Inflammatory macrophage treated with lipopolysaccharide for 1 hour (primary cell): ENCODE measurements at places on chromosomes 7 and 10.
A peak's percentile ranks its signal among the peaks of the same experiment; 100 is the strongest.

DNA sequence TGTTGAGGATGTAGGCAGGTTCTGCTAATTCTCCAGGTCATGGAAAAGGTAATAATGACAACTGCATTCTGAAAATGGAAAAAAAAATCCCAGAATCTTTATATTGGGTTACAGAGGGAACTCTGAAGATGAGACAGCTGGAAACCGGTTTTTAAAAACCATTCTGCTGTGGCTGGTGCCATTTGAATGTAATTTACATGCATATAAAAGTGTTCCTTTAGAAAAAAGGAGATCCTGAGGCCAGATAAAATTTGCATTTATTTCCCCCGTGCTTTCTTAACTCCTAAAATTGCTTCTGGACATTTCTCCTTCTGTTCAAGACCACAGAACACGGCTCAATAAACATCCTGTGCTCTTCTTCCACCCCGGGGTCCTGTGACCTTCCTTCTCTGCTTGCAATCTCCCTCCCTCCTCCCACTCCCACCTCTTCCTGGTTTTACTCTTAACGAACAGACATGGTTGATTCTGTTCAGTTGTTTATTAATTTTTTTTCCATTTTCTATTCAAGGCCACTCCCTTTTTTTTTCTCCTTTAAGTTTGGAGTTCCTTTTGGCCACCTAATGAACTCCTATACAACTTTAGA is 41.6 kb downstream of the SH2D4B start:
- DNase-seq = peak; percentile 46

DNA sequence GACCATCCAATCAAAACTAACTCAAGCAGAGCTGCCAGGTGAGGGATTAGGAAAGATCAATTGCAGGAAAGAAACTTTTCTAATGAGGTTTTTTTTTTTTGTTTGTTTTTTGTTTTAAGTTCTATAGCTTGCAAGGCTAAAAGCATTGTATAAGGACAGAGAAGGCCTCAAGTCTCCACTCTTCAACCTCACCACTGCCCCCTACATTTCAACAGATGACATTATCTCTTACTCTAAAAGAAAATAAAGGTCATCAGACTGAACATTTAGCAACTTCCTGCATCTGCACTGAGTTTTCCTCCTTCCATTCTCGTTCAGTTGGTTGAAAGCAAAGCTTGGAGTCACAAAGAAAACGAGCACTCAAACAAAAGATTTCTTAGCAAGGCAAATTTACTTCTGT is 45.2 kb upstream of the EXOC4 start:
- DNase-seq = no peak

DNA sequence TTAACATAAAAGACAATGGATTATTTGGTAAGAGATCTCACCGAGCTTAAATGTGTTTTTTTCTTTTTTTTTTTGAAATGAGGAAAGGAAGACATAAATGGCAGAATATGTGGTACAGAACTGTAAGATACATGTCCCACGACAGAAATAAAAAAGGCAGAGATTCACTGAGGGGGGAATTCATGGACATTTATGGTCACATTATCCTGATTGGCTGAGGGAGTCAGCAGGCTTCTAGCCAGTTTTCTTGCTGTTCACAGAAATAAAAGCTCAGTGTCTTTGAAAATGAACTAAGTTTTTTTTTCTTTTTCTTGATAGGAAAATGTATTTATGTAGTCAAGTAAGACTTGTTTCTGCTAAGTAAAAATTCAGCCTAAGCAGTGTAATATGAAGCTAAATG is 8.2 kb upstream of the FAS start:
- no peak for DNase-seq

GRCh38 chr10:90418869-90419652 is 438.8 kb downstream of the HTR7 start:
- no peak for DNase-seq

GRCh38 chr10:3194871-3195270 is 22.3 kb upstream of the PITRM1 start:
- no peak for DNase-seq

DNA sequence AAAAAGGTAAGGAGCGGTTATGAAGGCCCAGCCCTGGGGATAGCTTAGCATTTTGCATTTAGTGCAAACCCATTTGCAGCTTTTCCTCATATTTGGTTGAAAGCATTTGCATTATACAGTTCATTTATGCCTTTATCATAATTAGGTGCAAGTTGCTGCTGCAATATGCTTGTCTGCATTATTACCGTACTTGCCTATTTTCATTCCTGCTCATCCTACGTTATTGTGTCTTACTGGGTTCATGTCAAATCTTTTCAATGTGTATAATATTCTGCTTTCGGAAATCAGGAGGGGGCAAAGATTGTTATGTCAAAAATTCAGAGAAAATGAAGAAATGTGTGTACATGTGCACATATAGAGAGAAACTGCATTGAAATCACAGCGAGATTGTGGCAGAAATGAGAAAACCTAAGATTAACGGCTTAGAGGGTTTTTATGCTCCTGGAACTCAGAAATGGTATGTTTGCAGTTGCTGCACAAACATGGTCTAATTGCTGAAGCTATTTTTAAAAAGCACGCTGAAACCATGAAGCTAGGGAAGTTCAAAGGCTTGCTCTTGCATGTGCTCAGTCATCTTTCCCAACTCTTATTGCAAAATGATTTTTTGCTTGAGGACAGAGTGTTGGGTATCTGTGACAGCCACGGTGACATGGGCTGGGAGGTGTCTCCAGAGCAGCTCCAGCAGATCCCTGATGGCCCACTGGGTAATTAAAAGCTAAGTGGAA is 613.2 kb downstream of the SDK1 start:
- DNase-seq = peak; percentile 62

DNA sequence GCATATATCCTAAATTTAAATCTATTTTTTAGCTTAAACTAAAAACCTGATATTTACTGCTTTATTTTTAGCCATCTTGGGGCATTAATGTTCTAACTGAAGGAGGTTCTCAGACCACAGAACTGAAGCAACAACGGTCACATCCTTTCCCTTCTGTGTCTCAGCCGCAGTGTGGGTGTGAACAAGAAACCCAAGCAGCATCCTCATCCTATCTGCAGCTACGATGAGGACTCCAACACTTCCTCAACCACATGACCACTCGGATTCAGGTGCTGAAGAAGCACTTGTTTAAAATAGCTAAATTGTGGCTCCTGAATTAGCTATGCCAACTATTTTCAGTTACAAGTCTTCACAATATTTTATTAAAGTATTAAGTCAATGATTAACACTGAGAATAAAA is 5.3 kb downstream of the ESYT2 start:
- DNase-seq = peak; percentile 79

- no peak for DNase-seq
Measured at GRCh38 chr7:108375668-108376067, 80.6 kb downstream of the NRCAM start.

DNA sequence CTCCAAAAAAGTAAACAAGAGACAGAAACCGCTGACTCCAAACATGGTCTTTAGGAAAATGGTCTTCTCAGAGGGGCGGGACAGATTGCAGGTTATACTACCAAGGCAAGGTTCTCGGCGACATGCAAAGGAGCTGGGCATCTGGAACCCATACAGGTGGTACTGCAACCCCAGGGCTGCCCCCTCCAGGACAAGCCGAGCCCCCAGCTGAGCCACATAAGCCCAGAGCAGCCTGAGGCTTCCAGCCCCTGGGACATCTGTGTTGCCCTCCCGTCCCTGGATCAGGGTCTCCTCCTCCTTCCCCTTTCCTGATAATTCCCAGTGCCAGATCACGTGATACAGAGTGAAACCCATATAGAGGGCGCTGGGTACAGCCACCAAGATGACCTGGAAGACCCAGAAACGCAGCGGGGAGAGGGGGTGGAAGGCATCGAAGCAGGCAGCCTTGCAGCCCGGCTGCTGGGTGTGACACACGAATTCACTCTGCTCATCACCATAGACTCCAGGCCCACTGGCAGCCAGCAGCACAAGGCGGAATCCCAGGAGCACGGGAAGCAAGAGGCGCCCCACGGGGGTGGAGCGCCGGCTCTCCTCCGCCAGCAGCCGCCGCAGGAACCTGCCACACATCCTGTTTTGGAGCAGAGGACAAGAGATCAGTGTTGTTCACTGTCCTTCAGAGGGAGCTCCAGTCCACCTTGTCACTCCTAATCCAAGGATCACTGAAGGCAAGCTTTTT is at the start of gene GJC3:
TSS of gene GJC3 (minus strand) at position 627 of the 736 bp plus-strand sequence. CDS start at position 627, 0 bp downstream.
- DNase-seq = peak; percentile 49

- DNase-seq = no peak
Measured at GRCh38 chr7:121620206-121620605, 224.1 kb upstream of the FAM3C start.

GRCh38 chr10:75425291-75426079 is 5.9 kb upstream of the LRMDA start:
- no peak for DNase-seq

- DNase-seq = no peak
Measured at GRCh38 chr7:44131173-44132029, 8.1 kb upstream of the POLD2 start.

GRCh38 chr10:127194111-127194510 is 2.3 kb downstream of the INSYN2A start:
- no peak for DNase-seq

- DNase-seq = no peak
Measured at GRCh38 chr7:10780400-10780747, 193.3 kb upstream of the PHF14 start.

DNA sequence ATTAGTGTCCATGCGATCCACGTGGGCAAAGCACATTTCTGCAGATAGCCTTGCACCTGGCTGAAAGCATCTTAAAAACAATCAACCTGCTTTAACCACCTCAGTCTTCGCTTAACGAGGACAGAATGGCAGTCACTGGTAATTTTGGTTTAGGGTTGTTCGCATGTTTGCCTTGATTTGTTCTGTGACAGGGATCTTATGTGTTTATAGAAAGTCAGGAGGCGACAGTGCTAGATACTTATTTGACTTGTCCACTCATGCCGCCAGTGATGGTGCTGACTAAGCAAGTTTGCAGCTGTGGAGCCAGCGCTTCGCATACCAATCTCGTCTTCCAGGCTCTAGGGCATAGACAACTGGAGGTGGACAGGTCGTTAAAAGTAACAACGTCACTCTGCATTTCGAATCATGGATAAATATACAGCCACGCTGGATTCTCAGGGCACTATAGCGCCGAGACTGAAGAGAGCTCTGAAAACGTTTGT is 1.2 kb upstream of the TMEM243 start:
- DNase-seq = no peak

GRCh38 chr10:6164271-6165095 is 38.2 kb upstream of the PFKFB3 start:
- no peak for DNase-seq

- peak; percentile 15 for DNase-seq
Measured at GRCh38 chr7:36613031-36613614, 111.2 kb downstream of the AOAH start.

DNA sequence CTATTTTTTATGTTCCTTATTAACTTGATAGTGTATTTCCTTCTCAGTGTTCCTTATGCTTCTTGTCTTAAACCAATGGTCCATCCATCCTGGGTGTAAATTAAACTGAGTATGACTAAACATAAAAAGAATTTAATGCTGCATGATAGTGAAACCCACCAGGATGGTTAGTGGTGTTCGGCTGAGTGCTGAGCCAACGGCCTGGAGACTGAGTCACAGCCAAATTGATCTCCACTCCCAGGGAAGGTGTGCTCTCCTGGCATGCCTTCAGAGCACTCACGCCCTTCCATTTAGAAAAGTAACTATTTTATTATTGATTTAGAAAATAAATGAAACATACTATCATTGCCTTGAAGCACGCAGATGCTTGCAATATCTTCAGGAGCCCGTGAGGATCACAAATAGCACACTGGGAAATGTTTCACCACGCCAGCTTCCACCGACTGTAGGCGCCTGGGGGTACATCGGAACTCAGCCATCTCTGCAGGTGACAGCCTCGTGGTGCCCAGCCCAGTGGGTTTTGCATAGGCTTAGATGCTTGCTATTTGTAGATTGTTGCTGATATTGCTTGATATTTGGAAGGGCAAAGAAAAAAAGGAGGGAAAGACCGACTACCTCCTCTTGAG is 40.0 kb upstream of the LOXL4 start:
- no peak for DNase-seq

DNA sequence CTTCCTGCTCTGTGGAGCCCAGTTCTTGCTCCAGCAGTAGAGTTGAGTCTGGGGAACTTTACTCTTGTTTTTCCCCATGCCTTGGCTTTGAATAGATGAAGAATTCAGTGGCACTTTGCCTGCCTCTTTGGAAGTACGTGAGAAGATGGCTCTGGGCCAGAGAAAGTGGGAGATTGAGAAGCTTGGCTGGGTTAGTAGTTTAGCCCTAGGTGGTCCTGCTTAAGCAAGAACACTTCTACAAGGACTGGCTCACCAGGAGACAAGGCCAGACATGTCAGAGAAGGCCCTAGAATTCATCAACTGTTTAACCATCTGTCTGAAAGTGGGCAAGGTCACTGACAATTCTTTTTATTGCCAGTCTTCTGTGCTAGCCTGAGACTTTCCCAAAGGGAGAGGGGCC is 410.3 kb downstream of the TYW1 start:
- DNase-seq = no peak

- DNase-seq = no peak
Measured at GRCh38 chr10:32004161-32004591, 52.0 kb downstream of the KIF5B start.

GRCh38 chr7:83851551-83851950 is 202.6 kb upstream of the SEMA3E start:
- no peak for DNase-seq

- no peak for DNase-seq
Measured at GRCh38 chr10:16986406-16987205, 143.0 kb downstream of the CUBN start.

- DNase-seq = no peak
Measured at GRCh38 chr10:58839771-58840170, 327.1 kb downstream of the BICC1 start.

GRCh38 chr10:4073912-4074311 is 288.9 kb upstream of the KLF6 start:
- no peak for DNase-seq

DNA sequence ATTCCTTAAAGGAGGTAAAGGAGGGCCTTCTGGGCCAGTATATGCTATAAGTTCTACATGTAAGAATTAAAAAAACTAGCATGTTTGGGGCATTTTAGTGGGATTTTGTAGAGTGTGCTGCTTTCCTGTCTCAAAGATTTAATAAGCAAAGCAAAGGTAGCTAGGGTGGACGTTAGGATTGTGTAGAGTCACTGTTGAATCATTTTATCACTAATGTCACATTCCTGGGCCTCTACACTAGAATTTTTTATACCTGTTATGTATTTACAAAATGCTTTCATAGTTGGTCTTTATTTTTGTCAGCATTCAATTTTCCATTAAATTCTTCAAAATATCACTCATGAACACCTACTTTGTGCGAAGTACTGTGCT is 139.4 kb upstream of the PHYHIPL start:
- no peak for DNase-seq

DNA sequence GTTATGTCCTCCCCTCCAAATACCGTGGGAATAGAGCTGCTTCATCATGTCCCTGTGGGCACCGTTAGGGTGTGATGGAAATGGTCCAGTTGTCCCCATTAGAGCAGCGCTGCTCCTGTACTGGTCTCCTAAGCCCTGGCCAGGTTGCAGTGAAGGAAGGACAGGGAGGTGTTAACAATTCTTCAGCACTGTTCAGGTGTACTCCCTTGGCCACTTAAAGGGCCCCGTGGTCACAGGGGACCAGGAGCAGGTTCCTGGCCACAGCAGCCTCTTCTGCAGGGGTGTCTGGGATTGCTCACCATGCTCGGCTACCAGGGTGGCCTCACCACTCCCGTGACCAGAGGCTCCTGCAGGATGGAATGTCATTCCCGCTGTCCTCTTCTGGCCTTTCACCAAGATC is 65.8 kb downstream of the MINDY4 start:
- DNase-seq = no peak

GRCh38 chr10:76631884-76632766 is 1005.5 kb downstream of the KCNMA1 start:
- DNase-seq = no peak

- no peak for DNase-seq
Measured at GRCh38 chr10:110546077-110546476, 21.4 kb upstream of the SMC3 start.

- DNase-seq = no peak
Measured at GRCh38 chr10:71536332-71536731, 139.6 kb downstream of the CDH23 start.
